ENCODE measurements at places on chromosomes 2 and 18.

DNA sequence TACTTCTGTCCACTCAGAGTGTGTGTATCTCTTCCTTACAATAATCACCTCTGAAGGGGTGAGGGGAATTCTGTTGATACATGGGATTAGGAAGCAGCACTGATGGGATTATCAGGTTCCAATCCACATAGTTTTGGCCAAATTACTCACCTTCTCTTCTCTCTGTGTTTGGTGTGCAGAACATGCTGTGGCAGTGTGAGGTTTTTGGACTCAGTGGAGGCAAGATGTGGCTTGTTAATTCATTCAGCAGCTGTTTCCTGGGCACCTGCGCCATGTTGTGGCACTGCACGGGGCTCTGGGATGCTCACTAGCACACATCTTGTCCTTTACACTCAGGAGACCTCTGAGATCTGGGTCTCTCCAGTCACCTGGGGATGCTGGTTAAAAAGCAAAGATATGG lies 350.3 kb upstream of the HS6ST1 start:
- DNase-seq, result no peak

DNA sequence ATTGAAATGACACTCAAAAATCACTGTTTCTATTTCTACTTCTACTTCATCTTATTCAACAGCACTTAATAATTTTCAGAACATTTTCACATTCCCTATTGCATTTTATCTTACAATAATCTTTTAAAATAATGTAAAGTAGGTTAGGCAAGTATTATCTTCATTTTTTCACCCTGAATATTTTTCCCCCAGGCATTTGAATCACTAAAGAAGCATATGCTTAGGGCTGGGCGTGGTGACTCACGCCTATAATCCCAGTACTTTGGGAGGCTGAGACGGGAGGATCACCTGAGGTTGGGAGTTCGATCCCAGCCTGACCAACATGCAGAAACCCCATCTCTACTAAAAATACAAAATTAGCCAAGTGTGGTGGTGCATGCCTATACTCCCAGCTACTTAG lies 6.7 kb downstream of the WDCP start:
- DNase-seq, result no peak

GRCh38 chr2:109048163-109048562 lies 59.1 kb upstream of the EDAR start:
- DNase-seq, result no peak

GRCh38 chr2:127609818-127610217 lies 36.1 kb upstream of the GPR17 start:
- no peak for DNase-seq

DNA sequence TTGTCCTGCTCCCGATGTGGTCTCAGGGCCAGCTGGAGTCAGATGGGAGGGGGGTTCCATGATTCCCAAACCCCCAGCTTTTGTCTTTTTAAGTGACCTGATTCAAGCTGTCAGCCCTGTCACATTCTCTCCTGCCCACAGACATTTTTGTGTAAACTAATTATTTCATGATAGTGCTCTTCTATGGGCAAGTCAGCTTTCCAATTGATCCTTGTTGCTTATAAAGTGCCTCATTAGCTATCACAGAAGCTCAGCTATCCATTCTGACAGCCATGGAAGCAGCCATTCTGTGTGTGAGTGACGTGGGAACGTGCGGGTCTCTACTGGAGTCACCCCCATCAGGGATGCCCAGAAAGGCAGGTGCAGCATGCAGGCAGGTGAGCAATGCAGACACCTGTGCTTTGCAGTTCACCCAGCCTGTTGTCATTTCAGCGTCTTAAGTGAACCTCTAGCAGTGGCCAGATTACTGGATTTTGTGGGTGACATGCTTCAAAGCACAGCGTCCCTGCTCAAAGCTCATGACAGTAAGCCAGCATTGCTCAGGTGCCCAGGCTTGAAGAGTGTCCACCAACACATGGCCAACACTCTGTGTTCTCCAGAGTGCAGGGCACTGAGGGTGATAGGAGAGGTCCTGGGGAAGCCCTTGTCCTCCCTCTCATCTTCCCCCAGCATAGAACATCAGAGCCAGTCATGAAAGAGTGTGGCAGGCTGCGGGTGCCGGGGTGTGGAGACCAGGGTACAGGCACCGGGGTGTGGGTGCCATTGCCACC lies 162.1 kb upstream of the SH3BP4 start:
- no peak for DNase-seq

DNA sequence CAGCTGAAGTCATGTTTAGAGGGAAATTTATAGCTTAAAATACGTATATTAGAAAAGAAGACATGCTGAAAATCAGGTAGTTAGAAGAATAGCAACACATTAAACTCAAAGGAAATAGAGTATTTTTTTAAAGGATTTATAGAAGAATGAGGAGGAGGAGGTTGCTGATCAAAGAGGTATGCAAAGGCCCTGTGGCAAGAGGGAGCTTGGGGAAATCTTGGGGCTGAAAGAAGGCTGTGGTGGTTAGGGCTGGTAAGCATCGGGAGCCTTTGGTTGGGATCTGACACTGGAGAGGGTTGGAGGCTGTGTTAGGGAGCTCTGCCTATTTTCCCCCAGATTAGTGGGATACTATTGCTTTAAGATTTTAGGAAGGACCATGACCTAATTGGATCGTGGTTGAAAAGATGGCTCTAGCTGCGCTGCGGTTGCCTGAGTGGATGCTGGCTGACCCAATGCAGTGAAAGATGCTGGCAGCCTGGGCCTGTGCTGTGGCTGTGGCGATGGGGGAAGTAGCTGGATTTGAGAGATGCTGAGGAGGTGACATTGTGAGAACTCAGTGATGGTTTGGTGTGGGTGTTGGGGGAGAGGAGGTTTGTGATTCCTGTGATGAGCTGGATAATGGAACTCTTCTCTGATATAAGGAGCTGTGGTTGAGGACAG lies 11.7 kb downstream of the DGKD start:
- no peak for DNase-seq

- DNase-seq, result no peak
Measured at GRCh38 chr2:109375656-109376055, 238.1 kb downstream of the SEPTIN10 start.

- DNase-seq, result no peak
Measured at GRCh38 chr2:68189991-68190784, 32.5 kb downstream of the PNO1 start.

DNA sequence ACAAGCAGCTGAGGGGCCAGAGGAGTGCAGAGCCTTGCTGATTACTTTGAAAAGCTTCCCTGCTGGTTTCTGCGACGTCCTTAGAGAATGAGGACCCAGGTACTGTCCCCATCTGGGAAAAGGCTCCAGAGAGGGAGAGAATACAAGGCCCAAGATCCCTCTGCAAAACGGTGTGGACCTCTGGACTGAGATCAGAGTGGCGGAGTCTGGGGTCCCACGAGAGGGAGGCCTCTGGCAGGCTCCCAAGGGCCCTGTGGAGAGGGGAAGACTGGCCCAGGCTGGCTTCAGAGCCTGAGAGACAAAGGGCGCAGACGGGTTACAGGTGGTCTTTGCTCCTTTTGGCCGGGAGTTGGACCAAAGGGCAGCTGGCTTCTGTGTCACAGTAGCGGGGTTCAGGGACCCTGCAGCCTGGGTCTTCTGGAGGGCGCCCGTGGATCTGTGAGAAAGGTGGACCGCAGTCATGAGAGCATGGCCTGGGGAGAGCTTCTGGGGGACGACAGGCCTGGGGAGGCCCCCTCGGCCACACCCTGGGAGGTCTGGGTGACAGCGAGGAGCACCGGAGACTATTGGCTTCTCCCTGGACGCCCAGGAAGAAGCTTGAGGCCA lies 805 bp downstream of the SNORC start:
- DNase-seq, result no peak

- DNase-seq, result peak; percentile 61
Measured at GRCh38 chr2:27049422-27050280, 1.8 kb upstream of the AGBL5 start.

GRCh38 chr18:62745089-62745751 lies 29.9 kb downstream of the PHLPP1 start:
- DNase-seq, result no peak

DNA sequence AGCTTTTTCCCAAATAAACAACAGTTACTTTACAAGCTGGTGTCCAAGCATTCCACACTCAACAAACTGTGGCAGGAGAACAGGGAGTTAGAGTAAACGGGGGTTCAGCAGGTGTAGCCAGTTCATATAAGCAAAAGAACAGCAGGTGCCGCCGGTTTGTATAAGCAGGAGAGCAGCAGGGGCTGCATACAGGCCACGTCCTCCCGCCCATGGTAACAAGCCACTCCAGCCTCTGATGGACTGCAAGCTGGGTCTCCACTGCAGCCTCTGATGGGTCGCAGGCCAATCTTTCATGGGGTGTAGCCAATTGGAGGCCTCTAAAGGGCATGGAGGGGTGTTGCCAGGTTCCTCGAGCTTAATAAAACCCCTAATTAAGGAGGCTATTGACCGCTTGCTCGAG lies 189.3 kb downstream of the ANKRD30B start:
- DNase-seq, result no peak

- DNase-seq, result no peak
Measured at GRCh38 chr2:119433636-119434327, 2.1 kb downstream of the TMEM37 start.

DNA sequence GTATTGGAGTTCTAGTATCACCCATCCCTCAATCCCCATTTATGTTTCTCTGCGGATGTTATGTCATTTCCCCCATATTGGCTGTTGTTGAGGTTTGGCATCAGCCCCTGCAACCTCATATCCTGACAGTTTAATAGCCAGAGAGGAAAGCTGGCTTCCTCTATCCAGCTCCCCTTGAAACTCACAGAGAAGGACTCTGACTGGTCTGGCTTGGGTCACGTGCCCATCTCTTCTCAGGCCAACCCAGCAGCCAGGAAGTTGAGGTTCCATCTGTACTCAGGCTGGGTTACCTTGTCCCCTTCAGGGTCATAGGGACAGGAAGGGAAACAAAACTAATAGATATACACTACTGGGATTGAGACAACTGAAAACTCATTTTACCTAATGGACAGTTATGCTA lies 148.0 kb upstream of the SLC14A2 start:
- DNase-seq, result no peak

- no peak for DNase-seq
Measured at GRCh38 chr18:43830947-43831346, 553.7 kb upstream of the SYT4 start.

DNA sequence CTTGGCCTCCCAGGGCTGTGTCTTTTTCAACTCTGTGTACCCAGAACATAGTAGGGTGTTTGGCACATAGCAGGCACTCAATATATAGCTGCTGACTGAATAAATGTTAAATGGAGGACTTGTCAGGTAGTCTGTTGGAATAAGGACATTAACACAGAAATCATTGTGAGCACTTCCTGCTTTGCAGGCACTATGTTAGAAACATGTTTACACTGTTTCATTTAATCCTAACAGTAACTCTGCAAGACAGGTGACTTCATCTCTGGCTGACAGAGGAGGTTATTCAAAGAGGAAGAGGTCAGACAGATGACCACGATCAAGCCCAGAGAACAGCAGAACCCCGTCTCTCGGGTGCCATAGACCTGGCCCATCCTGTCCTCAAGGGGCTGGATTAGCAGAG lies 28.0 kb upstream of the PIEZO2 start:
- DNase-seq, result no peak

DNA sequence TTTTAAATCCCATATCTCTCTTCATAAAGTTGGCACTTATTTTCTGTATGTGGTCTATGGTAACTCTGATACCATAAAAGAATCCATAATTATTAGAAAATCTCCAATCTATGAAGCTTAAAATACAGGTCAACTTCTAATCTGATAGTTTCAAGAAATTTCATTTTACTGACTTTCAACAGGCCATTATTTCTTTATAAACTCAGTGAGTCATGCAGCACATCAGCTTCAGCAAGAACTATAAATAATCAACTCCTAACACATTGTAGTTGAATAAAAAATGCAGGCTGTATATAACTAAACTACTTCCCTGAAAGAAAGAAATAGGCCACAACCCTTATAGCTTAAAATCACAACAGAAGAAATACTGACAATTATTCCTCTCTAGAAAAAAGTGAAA lies 204.3 kb upstream of the CCDC150 start:
- DNase-seq, result no peak

DNA sequence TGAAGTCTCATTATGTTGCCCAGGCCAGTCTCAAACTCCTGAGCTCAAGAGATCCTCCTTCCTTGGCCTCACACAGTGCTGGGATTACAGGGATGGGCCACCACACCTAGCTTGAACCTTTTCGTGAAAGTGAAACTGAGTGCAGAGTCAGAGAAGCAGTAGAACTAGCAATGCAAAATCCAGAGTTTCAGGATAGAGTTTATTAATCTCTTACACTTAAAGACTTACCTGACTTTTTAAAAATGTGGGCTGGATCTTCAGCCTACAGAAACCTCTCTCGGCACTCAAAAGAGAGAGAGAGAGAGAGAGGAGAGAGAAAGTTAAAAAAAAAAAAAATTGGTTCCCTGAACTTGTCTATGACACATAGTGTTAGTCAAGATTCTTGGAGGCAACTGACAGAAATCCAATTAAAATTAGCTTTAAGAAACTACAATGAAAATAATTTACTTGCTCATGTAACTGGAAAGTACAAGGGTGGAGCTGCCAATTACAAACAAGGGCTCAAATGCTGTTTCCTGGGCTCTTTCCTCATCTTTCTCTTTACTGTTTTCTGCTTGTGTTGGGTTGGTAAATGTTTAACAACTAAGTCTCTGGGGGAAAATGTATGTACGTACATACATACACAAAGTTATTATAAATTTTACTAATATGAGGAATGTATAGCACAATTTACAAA lies 98.1 kb upstream of the CERS6 start:
- DNase-seq, result no peak

DNA sequence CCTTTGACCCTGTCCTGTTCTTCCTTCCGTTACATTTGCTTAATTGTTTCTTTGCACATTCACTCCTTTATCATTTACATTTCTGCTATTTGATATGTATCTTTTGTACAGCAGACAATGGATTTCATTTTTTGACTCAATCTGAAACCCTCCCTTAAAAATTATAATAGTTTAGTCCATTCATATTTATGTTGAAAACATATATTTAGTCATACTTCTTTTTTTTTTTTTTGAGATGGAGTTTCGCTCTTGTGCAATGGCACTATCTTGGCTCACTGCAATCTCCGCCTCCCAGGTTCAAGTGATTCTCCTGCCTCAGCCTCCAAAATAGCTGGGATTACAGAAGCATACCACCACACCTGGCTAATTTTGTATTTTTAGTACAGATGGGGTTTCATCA lies 95.3 kb upstream of the TGFA start:
- DNase-seq, result no peak

DNA sequence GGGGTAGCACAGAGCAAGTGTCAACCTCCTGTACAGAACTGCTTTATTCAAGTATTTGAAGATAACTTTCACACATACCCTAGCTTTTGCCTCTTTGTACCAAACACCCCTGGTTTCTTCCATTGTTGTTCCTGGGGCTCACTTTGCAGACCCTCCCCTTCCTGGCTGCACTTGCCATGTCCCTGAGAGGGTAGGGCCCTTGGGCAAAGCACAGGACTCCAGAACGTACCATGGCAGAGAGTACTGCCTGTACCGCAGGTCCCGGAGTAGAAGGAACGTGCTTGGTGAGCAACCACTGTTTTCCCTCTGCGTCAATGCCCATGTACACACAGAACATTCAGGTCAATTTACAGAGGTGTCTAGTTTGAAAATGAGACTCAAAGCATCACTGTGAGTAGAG lies 290.4 kb downstream of the EN1 start:
- DNase-seq, result no peak

- no peak for DNase-seq
Measured at GRCh38 chr2:120227111-120227991, 4.2 kb upstream of the TMEM185B start.

Measured in stimulated activated CD8-positive, alpha-beta memory T cell treated with anti-CD3 and anti-CD28 coated beads, Interleukin-4, amount 100 ng/mL, for 24 hours (primary cell).